Bronchial epithelial cell (primary cell): ENCODE measurements at places on chromosomes 7 and 10. TPM values are rescaled to one million over a fixed set of nuclear protein-coding genes. Genes with fewer than 3 reads are reported as not detected.
A peak's percentile ranks its signal among the peaks of the same experiment; 100 is the strongest.

GRCh38 chr7:12921751-12922345, 234.4 kb downstream of the ARL4A start:
- DNase-seq = no peak

GRCh38 chr10:8065651-8066050, 11.2 kb downstream of the GATA3 start:
- DNase-seq = peak; percentile 84

The FASTK gene
- 51.6 and 65.8 TPM in 2 replicates for total RNA-seq

The DLG5 gene
- total RNA-seq = 38.0 and 45.3 TPM in 2 replicates

The INPP5A gene
- total RNA-seq = 22.8 and 29.5 TPM in 2 replicates

GRCh38 chr10:218798-219197, 83.5 kb downstream of the ZMYND11 start:
- peak; percentile 50 for DNase-seq

DNA sequence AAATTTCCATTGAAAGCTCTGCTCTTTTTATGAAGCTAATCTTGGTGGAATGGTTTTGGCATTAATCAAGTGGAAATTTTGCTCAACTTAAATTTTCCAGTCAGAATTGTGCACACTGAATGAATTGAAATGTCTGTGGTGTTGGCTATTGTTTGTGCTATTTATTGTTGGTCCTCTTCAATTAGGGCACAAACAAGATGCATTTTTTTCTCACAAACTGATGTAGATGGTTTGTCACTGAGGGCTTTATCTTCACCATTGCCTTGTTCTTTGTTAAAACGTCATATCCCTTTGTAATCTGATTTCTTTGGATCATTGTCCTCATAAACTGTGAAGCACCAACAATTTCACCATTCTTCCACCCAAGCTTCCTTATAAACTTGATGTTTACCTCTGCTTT, 152.1 kb upstream of the RHOBTB1 start:
- DNase-seq = no peak

DNA sequence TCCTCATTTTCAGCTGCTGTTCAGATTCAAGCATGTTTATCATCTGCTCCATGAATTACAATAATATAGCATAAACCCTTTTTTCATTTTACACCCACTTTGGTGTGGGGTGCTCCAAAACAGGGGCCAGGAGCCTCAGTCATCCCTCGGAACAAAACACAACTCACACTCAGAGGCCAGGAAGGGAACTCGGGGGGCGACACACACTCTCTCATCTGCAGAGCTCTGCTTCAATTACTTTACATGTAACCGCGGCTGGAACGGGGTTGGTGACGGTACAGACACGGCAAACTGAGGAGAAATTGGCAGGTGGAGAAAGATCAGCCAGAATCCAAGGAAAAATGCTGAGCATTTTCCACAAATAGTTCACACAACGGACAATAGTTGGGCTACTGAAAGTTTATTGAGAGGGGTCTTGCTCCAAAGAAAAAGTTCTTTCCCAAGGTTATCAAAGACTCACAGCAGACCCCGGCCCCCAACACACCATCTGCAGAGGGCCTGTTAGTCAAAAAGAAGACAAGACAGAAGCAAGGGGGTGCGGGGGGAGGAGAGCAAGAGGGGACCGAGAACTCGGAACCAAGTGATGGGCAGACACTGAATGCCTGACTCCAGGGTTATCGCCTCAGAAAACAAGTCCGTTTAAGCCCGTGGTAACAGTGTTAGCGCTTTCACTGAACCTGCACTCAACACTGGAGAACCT, 20.5 kb downstream of the DIP2C start:
- DNase-seq = no peak

The SFRP4 gene
- 0.26 TPM in 1 of 2 replicates, not detected in the other for total RNA-seq

- no peak for DNase-seq
Observed at GRCh38 chr7:28865601-28866144, 92.5 kb downstream of the TRIL start.

DNA sequence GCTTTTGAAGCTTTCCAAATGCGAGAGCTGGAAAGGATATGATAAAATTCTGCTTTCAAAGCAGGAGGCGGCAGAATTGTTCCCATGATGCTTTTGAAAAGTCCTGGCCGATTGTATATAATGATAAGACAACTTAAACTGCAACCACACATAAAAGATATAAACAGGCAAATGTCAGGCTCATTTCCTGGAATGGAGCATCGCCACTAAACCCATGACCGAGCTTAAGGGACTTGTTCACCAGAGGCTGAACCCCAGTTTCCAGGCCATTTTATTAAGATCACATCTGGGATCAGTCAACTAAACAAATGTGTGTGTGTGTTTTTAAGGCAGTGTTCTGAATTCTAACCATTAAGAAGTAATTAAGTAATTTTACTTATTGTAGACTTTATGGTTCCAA, 131.6 kb downstream of the ITGA8 start:
- no peak for DNase-seq

GRCh38 chr10:92407305-92408016, 116.5 kb downstream of the MARCHF5 start:
- peak; percentile 48 for DNase-seq

GRCh38 chr10:82319074-82319473, 444.1 kb downstream of the NRG3 start:
- DNase-seq = no peak

DNA sequence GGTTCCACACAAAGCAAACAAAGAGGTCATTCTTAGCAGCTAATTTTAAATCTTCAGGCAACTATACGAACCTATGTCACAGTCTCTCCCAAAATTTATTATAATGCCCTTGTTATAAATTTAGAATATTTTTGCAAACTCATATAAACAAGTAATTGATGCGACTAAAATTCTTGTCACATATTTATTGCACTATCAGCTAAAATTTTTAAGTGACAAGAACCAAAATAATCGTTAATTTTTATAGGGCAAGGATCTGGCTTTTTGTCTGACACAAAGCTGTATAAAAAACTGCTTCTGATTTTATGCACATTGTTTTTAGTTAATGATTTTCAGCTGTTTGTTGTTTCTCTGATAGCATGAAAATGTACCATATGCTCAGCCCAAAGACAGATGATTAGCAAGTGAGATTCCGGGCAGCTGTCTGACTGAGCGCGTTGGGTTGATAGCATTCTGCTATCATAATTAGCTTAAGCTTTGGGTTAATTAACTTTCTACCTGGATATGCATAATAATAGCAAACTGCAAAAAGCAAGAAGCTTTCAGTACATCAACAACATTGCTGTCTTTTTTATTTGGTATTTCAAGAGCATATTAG, 136.0 kb downstream of the MGMT start:
- no peak for DNase-seq

The NPSR1 gene
- total RNA-seq = not detected in 2 replicates

The HOXA4 gene
- total RNA-seq = not detected in 2 replicates

DNA sequence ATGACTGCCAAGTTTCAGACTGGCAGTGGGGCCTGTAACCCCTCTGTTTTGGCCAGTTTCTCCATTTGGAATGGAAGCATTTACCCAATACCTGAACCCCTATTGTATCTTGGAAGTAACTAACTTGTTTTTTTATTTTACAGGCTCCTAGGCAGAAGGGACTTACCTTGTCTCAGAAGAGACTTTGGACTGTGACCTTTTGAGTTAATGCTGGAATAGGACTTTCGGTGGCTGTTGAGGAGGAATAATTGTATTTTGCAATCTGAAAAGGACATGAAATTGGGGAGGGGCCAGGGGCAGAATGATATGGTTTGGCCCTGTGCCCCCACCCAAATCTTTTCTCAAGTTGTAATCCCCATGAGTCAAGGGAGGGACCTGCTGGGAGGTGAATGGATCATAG, 20.0 kb upstream of the MKLN1 start:
- no peak for DNase-seq

GRCh38 chr7:124603066-124603465, 162.5 kb downstream of the GPR37 start:
- DNase-seq = peak; percentile 61

The TMEM196 gene
- total RNA-seq = not detected in 2 replicates

- DNase-seq = peak; percentile 46
Observed at GRCh38 chr7:50088463-50089129, 4.5 kb downstream of the ZPBP start.

DNA sequence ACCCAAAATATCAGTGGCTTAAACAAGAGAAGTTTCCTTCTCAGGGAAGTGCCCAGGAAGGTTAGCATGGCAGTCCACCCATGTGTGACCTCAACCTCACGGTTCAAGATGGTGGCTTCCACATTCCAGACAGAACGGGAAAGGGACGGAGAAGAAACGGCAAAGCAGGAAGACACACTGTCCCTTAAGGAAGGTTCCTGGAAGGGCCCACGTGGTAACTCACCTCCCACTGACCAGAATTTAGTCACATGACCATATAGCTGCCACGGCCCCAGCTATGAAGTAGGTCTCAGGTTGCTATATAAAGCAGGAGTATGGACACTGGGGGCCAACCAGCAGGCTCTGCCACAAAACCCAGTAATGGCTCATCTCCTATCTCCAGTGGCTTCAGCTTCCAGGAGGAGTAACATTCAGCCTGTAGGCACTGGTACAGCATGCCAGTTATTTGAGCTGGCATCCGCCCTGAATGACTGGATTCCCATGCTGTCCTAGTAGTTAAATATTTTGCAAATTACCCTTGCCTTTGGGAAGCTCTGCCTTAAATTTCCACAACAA, 278.5 kb upstream of the KLF14 start:
- peak; percentile 35 for DNase-seq

The SFRP5 gene
- total RNA-seq = not detected in 2 replicates

GRCh38 chr7:136266457-136266856, 289.3 kb upstream of the MTPN start:
- no peak for DNase-seq

DNA sequence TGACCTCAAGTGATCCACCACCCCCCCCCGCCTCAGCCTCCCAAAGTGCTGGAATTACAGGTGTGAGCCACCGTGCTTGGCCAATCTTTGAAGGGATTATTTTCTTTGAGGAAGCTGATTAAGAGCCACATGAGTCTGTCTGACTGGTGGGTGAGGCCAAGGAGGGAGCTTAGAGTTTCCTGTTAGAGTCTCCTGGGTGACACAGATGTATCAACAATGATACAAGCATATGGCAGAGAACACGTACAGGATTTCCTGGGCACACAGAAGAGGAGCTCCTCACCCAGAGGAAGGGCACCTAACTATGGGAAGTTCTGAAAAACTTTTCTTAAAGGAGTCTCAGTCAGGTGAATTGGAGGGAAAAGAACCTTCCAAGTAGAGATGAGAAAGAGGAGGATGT, 69.4 kb downstream of the GOLGA7B start:
- DNase-seq = peak; percentile 50

DNA sequence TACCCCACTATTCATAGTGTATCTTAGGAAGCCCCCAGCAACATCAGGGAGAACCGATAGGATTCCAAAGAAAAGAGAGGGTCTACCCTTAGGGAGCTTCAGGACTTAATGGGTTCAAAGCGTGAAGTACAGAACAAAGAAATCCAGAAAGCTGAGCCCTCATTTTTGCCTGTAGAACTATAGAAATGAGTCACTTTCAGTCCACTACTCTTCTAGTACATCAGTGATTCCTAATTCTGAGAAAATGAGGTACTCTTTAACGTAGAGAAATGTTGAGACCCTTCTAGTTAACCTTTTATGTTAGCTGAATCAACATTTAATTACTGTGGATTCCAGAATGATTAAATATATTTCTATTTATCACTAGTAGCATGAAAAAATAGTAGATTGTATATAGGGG, 1.8 kb downstream of the TDRD1 start:
- no peak for DNase-seq

GRCh38 chr7:116644628-116645027, 27.4 kb upstream of the MET start:
- no peak for DNase-seq

GRCh38 chr7:37312608-37313007, 136.1 kb downstream of the ELMO1 start:
- DNase-seq = no peak

The RHEB gene
- 68.0 and 68.7 TPM in 2 replicates for total RNA-seq

GRCh38 chr7:139748373-139748765, 29.4 kb downstream of the HIPK2 start:
- no peak for DNase-seq

DNA sequence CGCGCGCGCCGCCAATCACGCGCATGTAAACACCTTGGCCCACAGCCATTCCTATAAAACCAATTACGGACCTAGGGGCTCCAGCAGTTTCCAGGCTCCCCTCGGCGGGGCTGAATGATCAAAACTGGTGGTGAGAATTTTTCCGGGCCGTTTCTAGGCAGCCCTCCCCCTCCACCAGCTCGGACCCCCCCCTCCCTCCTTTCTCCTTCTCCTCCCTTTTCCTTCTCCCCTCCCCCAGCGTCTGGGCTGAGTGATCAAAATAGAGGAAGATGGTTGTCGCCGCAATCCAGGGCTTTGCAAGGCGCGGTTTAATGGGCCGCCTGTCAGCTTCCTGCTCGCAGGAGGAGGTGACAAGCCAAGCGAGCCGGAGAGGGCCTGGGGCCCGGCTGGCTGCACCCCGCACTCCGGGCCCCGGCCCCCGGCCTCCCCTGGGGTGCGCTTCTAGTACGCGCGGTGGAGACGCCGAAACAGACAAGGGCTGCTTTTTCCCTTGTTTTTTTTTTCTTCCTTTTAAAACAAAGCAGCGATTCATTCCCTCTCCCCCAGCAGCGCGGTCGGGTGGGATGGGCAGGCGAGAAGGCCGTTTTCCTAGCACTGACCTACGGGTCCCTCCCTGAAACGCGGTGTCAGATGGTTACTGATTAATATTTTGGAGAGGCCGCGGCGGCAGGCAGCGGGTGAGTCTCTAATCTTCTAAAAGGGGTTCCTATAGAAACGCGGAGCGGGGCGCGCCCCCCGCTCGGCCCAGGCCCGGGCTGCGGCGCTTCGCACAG, 528 bp upstream of the TNRC18 start:
- DNase-seq = peak; percentile 93

The PNLIPRP1 gene
- total RNA-seq = not detected in 2 replicates

DNA sequence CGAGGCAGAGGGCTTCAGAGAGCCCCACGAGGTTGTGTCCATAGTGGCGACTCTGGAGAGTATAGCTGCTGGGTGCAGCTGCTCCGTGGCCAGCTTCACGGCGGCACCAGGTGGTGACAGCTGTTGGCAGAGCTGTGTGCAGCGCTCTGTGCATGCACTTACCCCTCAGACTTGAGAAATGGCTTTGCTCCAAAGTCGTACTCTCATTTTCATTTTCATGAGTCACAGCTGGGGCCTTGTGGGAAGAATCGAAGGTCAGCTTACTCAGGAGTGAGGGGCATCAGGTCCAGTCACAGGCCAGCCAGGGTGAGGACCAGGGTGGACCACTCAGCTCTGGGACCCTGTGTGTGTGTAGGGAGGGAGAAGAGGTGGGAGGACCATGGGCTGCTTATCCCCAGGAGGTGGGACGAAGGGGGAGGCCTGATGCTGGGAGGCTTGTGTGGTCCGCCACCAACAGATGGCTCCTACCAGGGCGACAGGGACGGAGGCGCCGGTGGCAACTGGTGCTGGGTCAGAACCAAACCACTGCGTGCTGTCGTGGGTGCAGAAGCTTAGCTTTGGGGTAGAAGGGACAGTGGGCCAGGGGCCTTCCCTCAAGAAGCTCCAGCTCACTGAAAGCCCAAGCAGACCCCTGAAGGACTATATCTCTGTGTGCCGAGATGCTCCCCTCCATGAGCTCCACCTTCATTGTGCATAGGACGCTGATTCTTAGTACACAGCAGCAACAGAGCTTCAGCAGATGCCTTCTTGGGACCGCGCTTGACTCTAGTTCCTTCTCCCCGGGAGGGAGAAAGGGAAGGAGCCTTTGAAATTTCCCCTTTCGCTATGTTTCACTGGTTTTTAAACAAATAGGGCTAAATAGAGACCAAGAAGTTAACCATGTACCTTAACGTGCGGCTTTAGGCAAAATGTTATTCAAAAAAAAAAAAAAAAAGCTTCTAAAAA, 225.0 kb downstream of the CELF2 start:
- DNase-seq = no peak

The NUTM2D gene
- 2.4 and 6.1 TPM in 2 replicates for total RNA-seq

The GDI2 gene
- total RNA-seq = 253 and 395 TPM in 2 replicates

The PAOX gene
- total RNA-seq = 5.0 and 9.6 TPM in 2 replicates
